A549 treated with CpdA at 1 μM for 4 hours (cell line): ENCODE measurements at places on chromosomes 12 and 14. TPM values are rescaled to one million over a fixed set of nuclear protein-coding genes. Genes with fewer than 3 reads are reported as not detected.

Gene SPIC
- not detected in 5 replicates for total RNA-seq

Gene CACNA1C
- total RNA-seq, result 0.03 to 0.09 TPM (median 0.08 TPM) in 4 of 5 replicates, not detected in the other

Gene AQP6
- total RNA-seq, result not detected in 5 replicates

Gene HCAR3
- 0.22 to 0.47 TPM (median 0.30 TPM) in 4 of 5 replicates, not detected in the other for total RNA-seq

Gene ACACB
- 4.4 to 8.0 TPM (median 6.8 TPM) in 5 replicates for total RNA-seq

Gene IFI27
- 0.62 to 2.3 TPM (median 0.95 TPM) in 5 replicates for total RNA-seq

Gene VWF
- 0.09 to 0.48 TPM (median 0.15 TPM) in 5 replicates for total RNA-seq
